IMR-90 (cell line): ENCODE measurements at places on chromosomes 3 and 15.
A peak's percentile ranks its signal among the peaks of the same experiment; 100 is the strongest.

- DNase-seq = peak; percentile 80
Measured at GRCh38 chr15:72722071-72722696, 36.2 kb downstream of the BBS4 start.

GRCh38 chr15:74808078-74808839, 4.4 kb upstream of the LMAN1L start:
- DNase-seq = peak; percentile 15

DNA sequence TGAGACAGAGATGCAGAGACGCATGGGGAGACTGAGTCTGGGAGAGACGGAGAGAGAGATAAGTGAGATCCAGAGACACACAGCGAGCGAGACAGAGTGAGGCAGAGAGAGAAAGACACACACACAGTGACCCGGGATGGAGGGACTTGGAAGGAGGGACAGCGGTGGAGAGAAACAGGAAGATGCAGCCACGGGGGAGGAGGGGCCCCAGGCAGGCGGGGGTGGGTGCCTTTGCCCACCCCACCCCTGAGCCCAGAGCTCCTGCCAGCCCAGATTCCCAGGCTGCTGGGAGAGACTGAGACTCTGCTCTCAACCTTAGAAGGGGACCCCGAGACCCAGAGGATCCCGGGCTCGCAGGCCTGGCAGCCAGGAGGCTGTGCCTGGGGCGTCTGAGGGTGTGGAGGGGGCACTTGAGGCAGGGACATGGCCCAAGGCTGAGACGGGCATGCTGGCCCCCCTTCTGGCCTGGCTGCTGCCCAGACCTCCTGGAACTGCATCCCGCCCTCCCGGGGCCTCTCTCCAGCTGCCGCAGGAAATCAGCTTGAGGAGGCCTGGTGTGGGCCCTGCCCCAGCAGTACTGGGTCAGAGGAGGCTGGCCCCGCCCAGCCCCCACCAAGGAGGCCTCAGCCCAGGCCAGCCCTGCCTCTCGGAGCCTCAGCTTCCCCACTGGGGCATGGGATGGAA, 18.1 kb downstream of the H1-8 start:
- peak; percentile 76 for DNase-seq

- DNase-seq = peak; percentile 67
Measured at GRCh38 chr15:73240866-73241499, 127.8 kb downstream of the HCN4 start.

- peak; percentile 60 for DNase-seq
Measured at GRCh38 chr15:84747416-84748273, 747 bp upstream of the ZNF592 start.
